Cardiac muscle cell (in vitro differentiated cells and primary cell): ENCODE measurements at places on chromosomes 12 and 14. TPM values are rescaled to one million over a fixed set of nuclear protein-coding genes. Genes with fewer than 3 reads are reported as not detected.

The CCDC60 gene
- 19.1 and 28.6 TPM in 2 replicates for polyA plus RNA-seq

The SELPLG gene
- 2.7 and 3.5 TPM in 2 replicates for polyA plus RNA-seq

The TEDC1 gene
- polyA plus RNA-seq = 27.4 and 27.6 TPM in 2 replicates

The E2F7 gene
- 1.8 and 2.2 TPM in 2 replicates for polyA plus RNA-seq

The GZMH gene
- polyA plus RNA-seq = not detected in 2 replicates

The SIVA1 gene
- polyA plus RNA-seq = 124 and 145 TPM in 2 replicates
